Large intestine (tissue), 12 donors: ENCODE measurements at places on chromosomes 7 and 10.

GRCh38 chr7:96739609-96740008, 30.0 kb upstream of the SEM1 start:
- DNase-seq, result no peak

DNA sequence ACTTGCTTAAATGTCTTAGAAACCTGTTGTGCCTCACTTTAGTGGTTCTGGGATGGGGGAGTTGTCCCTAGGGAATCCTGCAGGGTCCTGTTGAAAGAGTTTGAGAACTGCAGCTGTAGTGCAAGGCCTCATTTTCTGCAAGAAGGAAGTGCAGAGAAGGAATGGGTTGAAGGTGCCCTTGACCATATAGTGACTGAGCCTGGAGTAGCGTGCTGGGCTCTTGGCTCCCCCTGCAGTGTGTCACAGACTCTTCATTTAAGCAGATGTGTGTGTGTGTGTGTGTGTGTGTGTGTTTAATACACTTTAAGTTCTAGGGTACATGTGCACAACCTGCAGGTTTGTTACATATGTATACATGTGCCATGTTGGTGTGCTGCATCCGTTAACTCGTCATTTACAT, 92.2 kb downstream of the GRK5 start:
- DNase-seq, result no peak

- no peak for DNase-seq
Observed at GRCh38 chr10:75126277-75126676, 14.8 kb downstream of the SAMD8 start.

GRCh38 chr10:787933-788651, 98.6 kb upstream of the DIP2C start:
- no peak for DNase-seq

DNA sequence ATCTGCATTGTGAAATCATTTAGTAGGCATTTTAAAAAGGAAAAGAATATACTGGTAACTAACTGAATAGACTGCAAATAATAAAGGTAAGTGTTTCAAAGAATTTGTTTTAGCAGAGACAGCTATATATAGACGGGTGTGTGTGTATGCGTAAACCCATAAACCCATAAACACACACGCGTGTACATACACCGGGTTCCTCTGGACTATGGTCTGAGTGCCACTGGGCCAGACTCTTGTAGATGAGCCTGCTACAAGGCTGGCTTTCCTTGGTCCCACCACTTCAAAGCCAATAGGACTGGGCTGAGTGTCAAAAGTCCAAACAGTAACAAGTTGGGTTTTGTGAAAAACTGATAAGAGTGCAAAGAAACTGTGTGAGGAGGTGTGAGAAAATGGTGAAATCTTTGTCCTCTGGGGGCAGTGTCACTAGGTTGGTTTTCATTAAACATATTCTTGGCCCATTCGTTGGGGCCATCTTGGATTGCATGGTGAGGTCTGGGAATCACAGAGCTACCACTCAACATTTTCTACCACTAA, 39.8 kb downstream of the GNA12 start:
- peak; percentile 93 for DNase-seq

DNA sequence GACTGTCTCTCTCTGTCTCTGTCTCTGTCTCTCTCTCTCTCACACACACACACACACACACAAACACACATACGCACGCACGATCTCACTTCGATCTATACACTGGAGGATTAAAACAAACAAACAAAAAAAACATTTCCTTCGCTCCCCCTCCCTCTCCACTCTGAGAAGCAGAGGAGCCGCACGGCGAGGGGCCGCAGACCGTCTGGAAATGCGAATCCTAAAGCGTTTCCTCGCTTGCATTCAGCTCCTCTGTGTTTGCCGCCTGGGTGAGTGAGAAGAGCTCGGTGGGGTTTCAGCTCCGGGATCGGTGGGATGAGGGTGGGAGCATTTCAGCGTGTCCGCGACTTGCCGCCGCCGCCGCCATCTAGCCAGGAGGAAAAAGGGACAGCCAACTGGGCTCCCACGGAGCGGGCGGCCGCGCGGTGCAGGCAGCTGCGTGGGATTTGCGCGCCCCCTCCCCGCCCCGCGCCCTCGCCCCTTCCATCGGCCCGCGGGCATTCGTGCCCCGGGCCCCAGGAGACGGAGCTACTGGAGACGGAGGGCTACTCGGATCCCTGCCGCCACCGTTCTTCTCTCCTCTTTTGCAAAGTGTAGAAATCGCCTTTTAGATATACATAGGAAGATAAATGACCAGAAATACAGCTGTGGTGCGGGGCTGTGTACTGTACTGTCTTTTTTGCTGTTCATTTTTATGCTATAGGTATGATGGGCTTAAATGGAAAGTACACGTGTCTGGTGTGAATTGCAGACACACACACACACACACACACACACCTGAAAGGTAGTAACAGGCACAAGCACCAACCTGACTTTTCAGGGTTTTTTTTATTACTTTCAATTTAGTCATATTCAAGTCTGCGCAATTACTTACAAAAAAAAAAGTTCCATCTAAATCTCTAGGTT, 581 bp downstream of the PTPRZ1 start:
- DNase-seq, result peak; percentile 48

DNA sequence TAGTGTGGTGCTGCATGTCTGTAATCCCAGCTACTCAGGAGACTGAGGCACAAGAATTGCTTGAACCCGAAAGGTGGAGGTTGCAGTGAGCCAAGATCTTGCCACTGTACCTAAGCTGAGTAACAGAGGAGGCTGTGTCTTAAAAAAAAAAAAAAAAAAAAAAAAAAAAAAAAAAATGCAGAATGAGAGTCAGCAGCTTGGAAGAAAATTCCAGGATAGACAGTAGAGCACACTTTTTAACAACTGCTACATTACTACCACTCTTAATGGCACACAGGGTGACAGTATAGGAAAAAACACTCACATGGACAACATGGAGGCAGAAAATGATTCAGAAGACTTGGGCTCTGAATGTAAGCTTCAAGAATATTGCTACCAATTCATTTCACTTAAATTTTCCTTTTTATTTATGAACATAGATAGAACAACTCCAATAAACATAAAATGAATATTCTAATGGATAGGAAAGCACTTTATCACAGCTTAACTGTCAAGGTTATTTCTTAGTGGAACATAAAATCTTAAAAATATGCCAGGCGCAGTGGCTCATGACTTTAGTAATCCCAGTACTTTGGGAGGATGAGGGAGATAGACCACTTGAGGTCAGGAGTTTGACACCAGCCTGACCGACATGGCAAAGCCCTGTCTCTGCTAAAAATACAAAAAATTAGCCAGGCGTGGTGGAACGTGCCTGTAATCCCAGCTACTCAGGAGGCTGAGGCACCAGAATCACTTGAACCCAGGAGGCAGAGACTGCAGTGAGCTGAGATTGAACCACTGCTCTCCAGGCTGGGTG, 31.5 kb downstream of the CHCHD3 start:
- no peak for DNase-seq

DNA sequence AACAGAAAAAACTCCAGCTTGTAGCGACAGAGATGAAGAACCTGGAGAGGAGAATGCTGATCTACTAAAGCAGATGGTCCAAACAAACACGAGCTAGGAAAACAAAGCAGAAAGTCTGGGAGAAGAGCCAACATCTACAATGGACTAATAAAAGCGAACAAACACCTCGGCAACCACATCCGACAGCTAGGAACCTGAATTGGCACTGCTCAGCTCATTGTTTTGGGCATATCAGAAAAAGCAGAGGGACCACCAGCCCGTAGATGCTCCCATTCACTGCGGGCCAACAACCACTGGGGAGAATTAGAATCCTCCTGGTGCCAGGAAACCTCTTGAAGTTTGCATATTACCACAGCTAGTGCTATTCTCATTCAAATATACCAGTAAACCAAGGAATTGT, 204.7 kb downstream of the NXPH1 start:
- no peak for DNase-seq

GRCh38 chr10:70404787-70405036, 767 bp downstream of the EIF4EBP2 start:
- DNase-seq, result no peak

DNA sequence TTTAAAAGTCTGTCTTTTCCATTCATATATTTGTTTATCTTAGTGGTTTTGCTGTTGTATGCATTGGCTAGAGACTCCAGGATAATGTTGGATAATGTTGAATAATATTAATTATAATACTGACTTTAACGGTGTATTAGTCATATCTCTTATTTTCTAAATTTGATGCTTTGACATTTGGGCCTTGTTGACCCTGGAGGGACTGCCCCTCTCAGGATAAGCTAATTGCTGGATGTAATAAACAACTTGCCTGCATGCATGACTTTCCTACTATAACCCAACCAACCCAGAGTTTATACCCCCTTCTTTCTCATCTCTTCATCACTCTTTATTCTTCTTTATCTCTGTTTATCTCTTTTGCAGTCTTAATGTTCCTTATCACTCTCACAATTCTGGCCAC, 90.9 kb upstream of the ABI1 start:
- DNase-seq, result no peak

DNA sequence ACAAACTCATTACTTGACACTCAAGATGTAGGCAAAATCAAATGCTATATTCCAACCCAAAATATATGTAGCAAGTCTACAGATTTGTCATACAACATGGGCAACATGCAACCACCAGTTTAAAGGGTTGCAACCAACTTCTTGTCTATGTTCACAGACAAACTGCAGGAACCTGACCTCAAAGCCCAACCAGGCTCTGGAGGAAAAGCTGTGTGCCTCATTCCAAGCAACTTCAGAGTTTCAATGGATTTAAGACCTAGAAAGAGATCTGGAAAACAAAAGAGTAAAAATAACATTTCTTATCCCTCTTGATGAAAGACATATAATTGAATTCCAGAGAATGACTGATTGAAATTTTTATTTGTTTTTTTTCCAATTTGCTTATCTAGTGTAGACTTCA, 300.5 kb upstream of the ETV1 start:
- DNase-seq, result no peak

DNA sequence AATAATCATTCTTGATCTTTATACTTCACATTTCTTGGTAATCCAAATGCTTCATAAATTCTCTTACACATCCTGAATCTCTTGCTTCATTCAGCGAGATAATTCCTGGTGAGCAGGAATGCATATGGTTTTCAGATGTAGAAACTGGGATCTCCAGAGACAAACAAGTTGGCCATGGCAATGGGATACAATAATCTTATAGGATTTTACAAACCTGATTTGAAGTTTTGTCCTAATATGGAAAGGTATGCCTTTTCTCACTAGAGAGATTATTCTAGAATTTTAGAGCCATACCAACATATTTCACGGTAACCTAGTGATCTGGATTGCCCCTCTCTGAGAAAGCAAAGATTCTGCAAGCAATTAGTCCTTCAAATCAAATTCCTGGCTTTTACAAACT, 13.1 kb upstream of the TRDMT1 start:
- DNase-seq, result no peak

GRCh38 chr7:29723599-29723998, 82.7 kb upstream of the WIPF3 start:
- peak; percentile 8 for DNase-seq

DNA sequence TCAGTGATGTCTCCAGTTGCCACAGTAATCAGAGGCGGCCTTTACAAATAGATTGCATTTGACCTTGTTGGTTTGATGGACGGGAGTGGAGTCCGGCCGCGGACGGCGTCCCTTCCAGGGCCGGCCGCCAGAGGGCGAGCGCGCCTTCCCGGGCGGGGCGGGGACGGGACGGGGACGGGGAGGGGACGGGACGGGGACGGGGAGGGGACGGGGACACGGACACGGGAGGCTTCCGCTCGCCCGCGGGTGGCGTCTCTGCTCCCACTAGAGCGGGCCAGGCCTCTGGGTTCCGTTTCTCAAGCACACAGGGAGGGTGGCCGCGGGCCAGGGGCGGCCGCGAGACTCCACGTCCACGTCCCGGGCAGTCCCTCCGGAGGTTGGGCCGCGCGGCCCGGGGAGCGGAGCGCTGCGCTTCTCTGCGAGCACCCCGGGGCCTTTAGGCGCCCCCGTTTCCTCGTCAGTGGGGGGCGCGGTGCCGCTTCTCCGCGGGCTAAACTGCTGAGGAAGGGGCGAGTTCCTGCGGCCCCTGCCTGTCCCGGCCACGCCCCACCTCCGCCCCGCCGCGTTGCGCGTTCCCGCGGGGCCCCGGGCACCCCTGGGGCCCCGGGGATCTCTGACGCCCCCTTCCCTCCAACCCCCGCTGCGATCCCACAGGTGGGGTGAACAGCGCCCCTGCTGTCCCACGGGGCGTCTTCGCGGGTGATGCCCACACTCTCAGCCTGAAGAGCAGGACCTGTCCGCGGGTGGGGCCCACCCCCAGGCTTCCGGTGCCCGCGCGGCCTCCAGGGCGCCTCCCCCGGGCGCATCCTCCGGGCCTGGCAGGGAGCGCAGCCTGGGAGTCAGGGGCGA, 84.2 kb upstream of the MKI67 start:
- peak; percentile 74 for DNase-seq

- no peak for DNase-seq
Observed at GRCh38 chr10:121168545-121169216, 317.5 kb downstream of the WDR11 start.

- no peak for DNase-seq
Observed at GRCh38 chr10:73800560-73801252, 10.7 kb downstream of the NDST2 start.

GRCh38 chr10:65793738-65794425, 1132.0 kb upstream of the LRRTM3 start:
- no peak for DNase-seq

GRCh38 chr7:90453259-90453891, 16.1 kb upstream of the PTTG1IP2 start:
- DNase-seq, result no peak

DNA sequence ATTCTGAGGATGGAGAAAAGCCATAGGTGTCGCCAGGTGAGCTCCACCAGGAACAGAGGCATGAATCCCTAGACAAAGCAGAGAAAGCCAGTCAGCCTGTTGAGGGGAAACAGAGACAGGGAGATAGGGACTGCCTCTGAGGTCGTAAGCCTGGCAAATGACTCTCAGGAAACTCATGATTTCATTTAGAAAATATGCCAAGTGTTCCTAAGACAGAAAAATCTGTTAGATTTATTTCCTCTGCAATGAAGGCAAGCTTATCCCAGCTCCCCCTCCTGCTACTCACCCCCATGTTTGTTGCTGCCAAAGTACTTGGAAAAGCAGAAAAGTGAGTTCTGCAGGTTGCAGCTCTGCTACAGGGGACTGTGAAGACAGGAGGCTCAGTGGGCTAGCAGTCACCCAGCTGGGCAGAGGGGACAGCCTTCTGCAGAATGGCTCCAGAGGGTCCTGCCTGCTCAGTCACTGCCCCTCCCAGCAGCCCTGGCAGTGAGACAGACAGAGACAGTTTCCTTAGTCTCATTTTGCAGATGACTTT, 184.3 kb downstream of the ADRA2A start:
- no peak for DNase-seq

DNA sequence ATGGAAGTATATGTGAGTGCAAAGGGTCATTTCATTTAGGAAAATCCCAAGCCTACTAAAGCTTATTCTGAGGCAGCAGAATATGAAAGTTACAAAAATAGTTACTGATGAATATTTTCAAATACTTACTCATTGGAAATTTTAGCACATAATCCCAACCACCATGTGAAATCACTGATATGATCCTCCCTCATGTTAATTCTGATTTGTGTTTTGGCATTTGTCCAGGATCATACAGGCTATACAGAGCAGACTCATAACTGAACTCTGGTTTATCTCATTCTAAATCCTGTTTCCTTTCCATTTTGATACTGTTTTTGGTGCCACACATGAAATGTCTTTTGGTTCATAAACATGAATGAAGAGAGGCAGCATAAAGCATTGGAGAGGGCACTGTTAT, 3.4 kb upstream of the FAM24B start:
- DNase-seq, result no peak

GRCh38 chr7:143416565-143417149, 8.0 kb upstream of the EPHA1 start:
- peak; percentile 30 for DNase-seq

GRCh38 chr10:77800738-77801266, 125.8 kb downstream of the DLG5 start:
- no peak for DNase-seq

- DNase-seq, result no peak
Observed at GRCh38 chr7:107355616-107356015, 114.2 kb upstream of the GPR22 start.
